Suppressor macrophage treated with lipopolysaccharide for 4 hours (primary cell): ENCODE measurements at places on chromosomes 5 and 9.
A peak's percentile ranks its signal among the peaks of the same experiment; 100 is the strongest.

DNA sequence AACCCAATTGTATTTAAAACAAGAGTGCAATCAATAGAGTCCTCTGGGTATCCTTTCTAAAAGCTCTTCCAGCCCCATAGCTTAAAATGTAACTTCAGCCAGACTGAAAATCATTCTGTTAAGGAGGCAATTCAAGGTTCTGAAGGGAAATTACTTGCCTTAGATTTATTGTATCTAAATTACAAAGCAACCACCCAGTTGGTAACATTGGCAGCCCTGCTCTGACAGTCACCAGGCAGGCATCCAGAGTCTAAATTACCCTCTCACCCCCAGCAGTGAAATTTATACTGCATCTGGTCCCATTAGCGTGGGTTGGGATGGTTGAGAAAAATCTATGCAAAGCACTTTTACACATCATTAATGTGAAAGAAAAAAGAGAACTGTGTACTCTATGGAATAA is 514.7 kb downstream of the MTRR start:
- DNase-seq, result no peak

GRCh38 chr5:137462816-137463520 is 36.2 kb downstream of the SPOCK1 start:
- DNase-seq, result no peak

DNA sequence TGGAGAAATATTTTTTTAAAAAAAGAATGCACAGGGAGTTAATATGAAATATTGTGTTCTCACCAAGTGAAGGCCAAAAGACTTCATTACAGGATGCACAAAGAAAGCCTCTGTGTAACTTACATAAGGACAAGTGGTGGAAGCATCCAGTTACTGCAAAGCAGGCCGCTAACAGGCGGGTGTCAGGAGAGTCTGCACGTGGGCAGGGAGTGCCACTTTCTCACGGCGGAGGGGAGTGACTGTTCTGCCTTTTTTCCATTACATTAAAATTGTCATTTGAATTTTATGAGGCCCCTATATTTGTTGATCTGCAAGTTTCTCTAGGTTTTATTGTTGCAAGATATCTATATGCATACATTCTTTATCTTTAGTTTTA is 28.1 kb upstream of the SPATA31E1 start:
- DNase-seq, result no peak

DNA sequence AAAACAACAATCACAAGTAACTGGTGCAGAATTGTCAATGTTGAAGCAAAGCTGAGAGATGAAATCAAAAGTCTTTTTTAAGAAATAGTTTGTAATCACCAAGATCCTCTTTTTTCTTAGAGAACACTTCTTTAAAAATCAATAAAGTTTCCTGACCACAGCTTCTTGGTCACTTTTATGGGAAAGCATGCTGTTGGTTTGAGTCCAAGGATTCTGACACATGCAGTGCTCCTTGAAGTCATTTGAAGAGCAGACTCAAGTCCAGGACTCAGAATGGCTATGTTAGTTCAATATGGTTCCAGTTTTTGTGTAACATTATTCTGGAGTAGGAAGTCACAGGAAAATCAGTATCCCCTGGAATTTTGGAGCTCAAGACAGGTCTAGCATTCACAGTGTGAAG is 480.6 kb downstream of the NR2F1-AS1 start:
- DNase-seq, result no peak

- no peak for DNase-seq
Measured at GRCh38 chr5:122846051-122846550, 688 bp downstream of the SNX24 start.

- DNase-seq, result peak; percentile 19
Measured at GRCh38 chr5:71829206-71829605, 110.1 kb downstream of the CARTPT start.

DNA sequence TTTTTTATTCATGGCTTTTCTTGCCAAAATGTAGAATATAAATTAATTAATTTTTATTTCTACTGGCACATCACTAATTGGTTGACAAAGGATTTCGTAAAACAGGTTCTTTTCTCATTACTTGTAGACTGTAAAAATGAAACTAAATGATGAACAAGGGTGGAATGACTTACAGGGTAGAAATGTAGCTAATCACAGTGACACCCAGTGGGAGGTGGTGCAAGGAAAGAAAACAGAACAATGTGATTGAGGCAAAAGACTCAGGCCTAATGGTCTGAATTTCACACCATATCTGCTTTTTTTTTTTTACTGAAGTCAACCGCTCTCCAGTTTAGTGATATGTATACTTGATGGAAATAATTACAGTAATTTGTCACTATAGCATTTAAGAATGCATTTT is 28.9 kb downstream of the GABRG2 start:
- DNase-seq, result peak; percentile 7

DNA sequence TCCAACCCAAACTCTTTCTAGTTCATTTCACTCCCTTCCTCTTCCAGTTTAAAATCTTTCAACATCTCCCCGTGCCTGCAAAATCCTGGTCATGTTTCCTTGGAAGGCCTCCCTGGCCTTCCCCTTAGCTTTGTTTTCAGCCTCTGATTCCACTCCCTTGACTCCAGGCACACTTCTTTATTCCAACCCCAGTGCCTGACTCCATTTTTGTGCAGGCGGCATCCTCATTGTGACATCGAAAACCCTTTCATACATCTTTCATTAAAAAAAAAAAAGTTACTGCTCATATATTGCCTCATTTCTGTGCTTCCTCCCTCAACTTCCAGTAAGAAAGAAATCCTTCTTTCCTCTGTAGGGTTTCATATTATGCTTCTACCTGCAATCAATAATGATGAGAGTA is 7.1 kb upstream of the TNFSF8 start:
- peak; percentile 57 for DNase-seq

DNA sequence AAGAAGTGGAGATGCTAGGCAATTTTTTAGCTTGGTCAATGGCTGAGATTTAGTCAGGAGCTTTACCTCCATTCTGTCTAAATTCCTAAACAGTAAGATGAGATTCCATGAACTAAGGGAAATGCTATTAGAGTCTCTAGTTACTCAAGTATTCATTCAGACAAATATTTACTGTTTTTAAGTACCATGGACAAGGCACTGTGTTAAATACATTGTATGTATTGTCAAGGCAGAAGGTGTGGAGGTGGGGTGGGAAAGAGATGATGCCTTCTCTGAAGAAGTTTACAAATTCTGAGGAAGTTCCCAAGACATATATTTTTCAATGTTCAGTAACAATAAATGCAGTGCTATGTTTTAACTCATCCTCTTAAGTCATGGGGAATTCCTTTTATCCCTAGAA is 459.9 kb upstream of the NMUR2 start:
- DNase-seq, result no peak

GRCh38 chr9:35552837-35553236 is 52.2 kb upstream of the TESK1 start:
- DNase-seq, result no peak

DNA sequence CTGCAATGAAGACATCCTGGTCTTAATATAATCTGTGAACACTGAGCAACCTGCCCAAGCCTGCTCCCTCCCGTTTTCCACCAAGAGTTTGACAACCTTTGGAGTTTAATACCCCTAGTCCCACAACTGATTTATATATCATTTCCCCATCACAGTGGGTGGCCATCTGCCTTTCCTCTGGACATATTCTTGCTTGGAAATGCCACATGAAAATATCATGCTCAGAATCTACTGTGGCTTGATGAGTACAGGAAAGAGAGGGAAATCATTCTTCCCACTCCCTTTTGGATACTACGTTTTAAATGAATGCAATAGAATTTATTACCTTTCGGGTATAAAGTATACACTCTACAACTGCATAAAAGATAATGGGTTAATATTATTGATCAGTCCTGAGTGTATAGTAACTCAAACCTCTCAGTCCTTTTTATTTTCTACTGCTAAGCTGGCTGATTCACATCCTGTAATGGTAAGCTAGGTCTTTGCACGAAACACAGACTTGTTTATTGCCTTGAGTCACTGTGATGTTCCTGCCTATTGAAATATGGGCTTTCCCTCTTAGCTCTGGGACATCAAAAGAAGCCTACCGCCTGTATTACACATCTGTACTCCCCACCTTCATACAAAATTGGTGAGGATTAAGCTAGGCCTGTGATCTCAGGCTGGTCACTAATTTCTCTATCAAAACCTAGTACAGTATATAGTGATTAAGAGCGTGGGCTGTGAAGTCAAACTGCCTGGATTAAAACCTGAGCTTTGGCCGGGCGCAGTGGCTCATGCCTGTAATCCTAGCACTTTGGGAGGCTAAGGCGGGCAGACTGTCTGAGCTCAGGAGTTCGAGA is 67.6 kb upstream of the NR5A1 start:
- no peak for DNase-seq

DNA sequence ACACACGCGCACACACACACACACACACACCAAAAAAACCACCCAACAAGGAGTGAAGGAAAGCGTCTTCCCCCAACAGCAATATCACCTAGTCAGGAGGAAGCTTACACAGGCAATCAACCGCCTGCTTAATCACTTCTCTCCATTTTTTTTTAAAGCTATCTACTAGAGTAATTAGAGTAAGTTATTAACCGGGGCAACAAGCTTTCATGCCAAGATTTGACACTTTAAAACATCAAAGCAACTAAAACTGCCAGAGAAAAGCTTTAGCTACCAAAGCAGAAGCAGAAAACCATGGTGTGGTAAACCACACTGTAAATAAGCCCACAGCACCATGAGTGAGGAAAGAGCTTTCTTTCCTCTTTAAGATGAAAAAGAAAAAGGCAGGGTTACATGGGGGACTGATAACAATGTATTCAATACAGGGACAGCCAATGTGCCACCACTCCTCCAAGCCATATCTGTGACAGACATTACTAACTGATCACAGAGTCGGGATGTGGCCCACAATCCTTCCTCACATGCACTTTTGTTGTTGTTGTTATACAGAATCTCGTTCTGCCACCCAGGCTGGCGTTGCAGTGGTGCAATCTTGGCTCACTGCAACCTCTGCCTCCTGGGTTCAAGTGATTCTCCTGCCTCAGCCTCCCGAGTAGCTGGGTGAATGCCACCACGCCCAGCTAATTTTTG is 282.1 kb downstream of the CRB2 start:
- DNase-seq, result peak; percentile 23

GRCh38 chr9:6426117-6426516 is 13.1 kb downstream of the UHRF2 start:
- DNase-seq, result no peak

- DNase-seq, result no peak
Measured at GRCh38 chr5:139677736-139678613, 29.8 kb downstream of the CXXC5 start.

- DNase-seq, result no peak
Measured at GRCh38 chr5:167555565-167556166, 735.8 kb upstream of the WWC1 start.

DNA sequence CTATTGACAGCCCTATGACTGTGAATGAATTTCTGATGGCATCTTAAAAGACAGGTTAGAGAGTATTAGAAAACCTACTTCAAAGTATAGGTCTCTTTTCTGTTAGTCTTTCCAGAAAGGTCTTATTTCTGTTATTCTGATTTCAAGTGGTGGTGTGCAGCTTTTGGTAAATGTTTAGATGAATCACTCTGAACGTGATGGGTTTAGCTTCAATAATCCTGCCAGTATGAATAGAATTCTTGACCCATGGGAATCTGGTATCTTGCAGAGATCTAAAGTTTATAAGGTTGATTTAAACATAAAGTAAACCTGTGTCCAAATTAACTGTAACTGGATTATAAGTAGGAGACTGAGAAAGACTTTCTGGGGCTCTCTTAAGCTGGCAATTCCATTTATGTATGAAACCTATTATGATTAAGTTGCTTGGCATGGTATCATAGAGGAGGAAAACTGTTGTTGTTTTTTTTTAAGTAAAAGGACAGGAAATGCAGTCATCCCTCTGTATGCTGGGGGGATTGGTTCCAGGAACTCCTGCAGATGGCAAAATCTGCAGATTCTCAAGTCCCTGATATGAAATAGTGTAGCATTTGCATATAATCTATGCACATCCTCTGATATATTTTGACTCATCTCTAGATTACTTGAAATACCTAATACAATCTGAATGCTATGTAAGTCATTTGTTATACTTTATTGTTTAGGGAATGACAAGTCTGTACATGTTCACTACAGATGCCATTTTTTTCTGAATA is 77.0 kb upstream of the ADAMTS19 start:
- DNase-seq, result no peak

- peak; percentile 10 for DNase-seq
Measured at GRCh38 chr5:171444582-171444981, 25.1 kb downstream of the FGF18 start.

DNA sequence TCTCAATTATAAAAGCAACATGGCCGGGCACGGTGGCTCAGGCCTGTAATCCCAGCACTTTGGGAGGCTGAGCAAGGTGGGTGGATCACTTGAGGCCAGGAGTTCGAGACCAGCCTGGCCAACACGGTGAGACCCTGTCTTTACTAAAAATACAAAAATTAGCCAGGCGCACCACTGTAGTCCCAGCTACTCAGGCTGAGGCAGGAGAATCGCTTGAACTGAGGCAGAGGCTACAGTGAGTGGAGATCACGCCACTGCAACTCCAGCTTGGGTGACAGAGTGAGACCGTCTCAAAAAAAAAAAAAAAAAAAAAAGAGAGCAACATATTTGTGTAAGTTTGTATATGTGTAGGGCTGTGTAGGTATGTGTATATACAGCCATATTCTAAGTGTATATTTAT is 7.5 kb downstream of the RPS6 start:
- DNase-seq, result no peak

DNA sequence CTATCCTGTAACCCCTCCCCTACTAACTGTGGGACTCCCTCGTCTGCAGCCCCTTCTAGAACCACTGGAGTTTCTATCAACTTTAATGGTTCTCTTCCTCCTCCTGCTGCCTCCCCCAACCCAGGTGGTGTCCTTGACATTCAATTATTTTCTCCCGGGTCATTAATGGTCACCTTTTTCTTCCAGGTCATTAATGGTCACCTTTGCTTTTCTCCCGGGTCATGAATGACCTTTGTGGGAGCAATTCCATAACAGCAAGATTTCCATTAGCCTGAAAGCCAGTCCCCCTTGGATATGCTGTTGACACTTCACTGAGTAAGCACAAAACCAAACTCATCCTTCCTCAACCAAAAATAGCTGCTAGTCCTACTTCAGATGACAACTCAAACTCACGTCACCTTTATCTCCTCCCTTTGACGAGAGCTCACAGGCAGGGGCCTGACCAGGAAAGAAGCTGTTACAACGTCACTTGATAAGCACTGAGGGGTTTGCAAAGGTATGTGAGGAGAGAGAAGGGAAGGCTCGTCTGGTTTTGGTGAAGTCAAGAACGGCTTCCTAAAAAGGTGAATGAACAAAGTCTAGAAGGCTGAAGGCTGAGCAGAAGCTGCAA is 10.9 kb downstream of the CCDC127 start:
- no peak for DNase-seq
